Ascending aorta (tissue), 2 donors: ENCODE measurements at places on chromosomes 12 and 14.

GRCh38 chr14:58771016-58771415 lies 133.3 kb downstream of the DACT1 start:
- no peak for DNase-seq
- H3K27ac ChIP-seq = no peak overlapping the region
- H3K4me3 ChIP-seq = no peak overlapping the region
- H3K36me3 ChIP-seq = no peaks in the 10 kb centered on the region
- H3K27me3 ChIP-seq = no peaks in the 10 kb centered on the region

DNA sequence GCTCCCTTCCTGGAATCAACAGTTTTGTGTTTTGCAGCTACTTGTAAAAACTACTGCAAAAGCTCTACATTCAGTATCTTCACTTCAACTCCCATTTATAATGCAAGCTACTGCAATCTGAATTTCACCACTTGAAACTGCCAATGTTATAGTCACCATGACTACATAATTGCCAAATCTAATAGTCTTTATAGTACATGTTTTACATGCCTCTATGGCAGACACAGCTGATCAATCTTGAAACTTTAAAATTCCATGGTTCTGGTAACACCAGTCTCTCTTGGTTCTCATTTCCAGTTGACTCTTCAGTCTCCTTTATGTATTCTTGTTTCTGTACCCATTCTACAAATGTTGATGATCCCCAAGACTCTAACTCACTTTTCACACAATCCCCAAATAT lies 185.9 kb downstream of the MED13L start:
- H3K4me1 ChIP-seq = no peaks in the 10 kb centered on the region
- H3K36me3 ChIP-seq = no peaks in the 10 kb centered on the region
- no peak overlapping the region for H3K27ac ChIP-seq
- no peak for DNase-seq

- H3K27ac ChIP-seq = no peak overlapping the region
- no peaks in the 10 kb centered on the region for H3K36me3 ChIP-seq
- DNase-seq = no peak
- no peaks in the 10 kb centered on the region for H3K27me3 ChIP-seq
- no peak overlapping the region for H3K4me3 ChIP-seq
- H3K4me1 ChIP-seq = no peaks in the 10 kb centered on the region
Observed at GRCh38 chr12:69720750-69721149, 17.9 kb upstream of the RAB3IP start.

- no peak overlapping the region for H3K4me3 ChIP-seq
- H3K27me3 ChIP-seq = no peaks in the 10 kb centered on the region
- no peaks in the 10 kb centered on the region for H3K4me1 ChIP-seq
- no peaks in the 10 kb centered on the region for H3K36me3 ChIP-seq
- no peak overlapping the region for H3K27ac ChIP-seq
- no peak for DNase-seq
Observed at GRCh38 chr14:101177301-101177971, 273.9 kb upstream of the RTL1 start.

GRCh38 chr12:109946505-109946904 lies 46.4 kb downstream of the TCHP start:
- H3K27me3 ChIP-seq = no peaks in the 10 kb centered on the region
- peaks cover 5% of the 10 kb centered on the region for H3K4me1 ChIP-seq
- no peak for DNase-seq
- peaks cover 9% of the 10 kb centered on the region for H3K36me3 ChIP-seq
- no peak overlapping the region for H3K4me3 ChIP-seq

GRCh38 chr14:75628816-75629215 lies 31.9 kb downstream of the ERG28 start:
- H3K36me3 ChIP-seq = no peaks in the 10 kb centered on the region
- no peaks in the 10 kb centered on the region for H3K27me3 ChIP-seq
- no peak overlapping the region for H3K27ac ChIP-seq
- no peak for DNase-seq
- no peaks in the 10 kb centered on the region for H3K4me1 ChIP-seq

GRCh38 chr12:42643881-42644579 lies 54.5 kb upstream of the PRICKLE1 start:
- no peak overlapping the region for H3K4me3 ChIP-seq
- H3K36me3 ChIP-seq = no peaks in the 10 kb centered on the region
- no peaks in the 10 kb centered on the region for H3K4me1 ChIP-seq
- no peak for DNase-seq
- no peaks in the 10 kb centered on the region for H3K27me3 ChIP-seq
- no peak overlapping the region for H3K27ac ChIP-seq

DNA sequence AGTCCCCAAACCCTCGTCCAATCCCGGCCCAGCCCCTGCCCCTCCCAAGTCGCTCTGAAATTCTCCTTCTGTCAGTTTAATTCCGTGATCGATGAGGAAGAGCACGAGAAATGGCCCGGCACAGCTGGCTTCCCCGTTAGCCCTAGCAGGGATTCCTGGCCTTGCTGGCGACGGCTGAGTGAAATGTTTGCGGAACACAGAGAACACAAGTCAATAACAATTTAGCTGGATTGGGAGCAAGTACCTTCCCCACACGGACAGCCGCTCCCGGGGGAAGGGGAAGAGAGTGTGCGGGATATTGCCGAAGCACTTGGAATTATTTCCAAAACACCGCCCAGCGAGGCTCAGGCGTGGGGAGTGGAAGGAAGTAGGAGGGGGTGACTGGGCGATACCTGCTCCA lies 134.6 kb downstream of the RBM19 start:
- H3K36me3 ChIP-seq = no peaks in the 10 kb centered on the region
- no peak for DNase-seq
- no peaks in the 10 kb centered on the region for H3K27me3 ChIP-seq
- no peak overlapping the region for H3K4me3 ChIP-seq
- no peak overlapping the region for H3K27ac ChIP-seq

GRCh38 chr12:87405918-87406317 lies 623.3 kb downstream of the C12orf50 start:
- H3K4me1 ChIP-seq = no peaks in the 10 kb centered on the region
- no peak overlapping the region for H3K27ac ChIP-seq
- no peaks in the 10 kb centered on the region for H3K27me3 ChIP-seq
- no peak for DNase-seq
- no peaks in the 10 kb centered on the region for H3K36me3 ChIP-seq
- no peak overlapping the region for H3K4me3 ChIP-seq

DNA sequence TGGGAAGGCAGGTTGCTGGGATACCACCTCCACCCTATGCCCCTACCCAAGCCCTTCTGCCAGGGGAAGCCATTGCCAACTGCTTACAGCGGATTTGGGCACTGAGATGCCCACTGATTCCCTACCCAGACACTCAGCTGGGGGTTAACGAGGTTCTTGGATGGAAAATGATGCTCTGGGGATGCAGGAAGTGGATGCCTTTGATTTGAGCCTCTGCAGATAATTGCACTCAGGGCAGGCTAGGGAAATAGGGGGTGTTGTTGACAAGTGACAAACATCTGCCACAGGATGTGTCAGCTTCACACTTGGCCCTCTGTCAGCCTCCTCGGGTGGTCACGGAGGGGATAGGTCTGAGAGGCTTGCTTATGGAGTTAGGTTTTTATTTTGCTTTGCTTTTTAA lies 57.4 kb downstream of the RPH3A start:
- no peaks in the 10 kb centered on the region for H3K4me1 ChIP-seq
- H3K4me3 ChIP-seq = no peak overlapping the region
- H3K36me3 ChIP-seq = no peaks in the 10 kb centered on the region

- peaks cover 15% of the 10 kb centered on the region for H3K4me1 ChIP-seq
- no peak for DNase-seq
- H3K27me3 ChIP-seq = no peaks in the 10 kb centered on the region
- no peaks in the 10 kb centered on the region for H3K36me3 ChIP-seq
- peak overlapping the region; percentile 85 for H3K4me3 ChIP-seq
Observed at GRCh38 chr12:45216983-45217485, 1.1 kb downstream of the ANO6 start.

DNA sequence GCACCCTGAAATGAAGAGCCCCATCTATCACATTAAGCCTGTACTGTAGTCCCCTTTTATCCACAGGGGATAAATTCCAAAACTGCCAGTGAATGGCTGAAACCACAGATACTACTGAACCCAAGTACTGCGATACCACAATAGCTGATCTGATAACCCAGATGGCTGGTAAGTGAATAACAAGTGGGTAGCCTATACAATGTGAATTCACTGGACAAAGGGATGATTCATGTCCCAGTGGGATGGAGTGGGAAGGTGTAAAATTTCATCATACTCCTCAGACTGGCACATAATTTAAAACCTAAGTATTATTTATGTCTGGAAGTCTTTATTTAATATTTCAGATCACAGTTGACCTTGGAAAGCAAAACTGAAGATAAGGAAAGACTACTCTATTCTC lies 201.3 kb downstream of the GPHN start:
- no peak overlapping the region for H3K4me3 ChIP-seq
- H3K36me3 ChIP-seq = no peaks in the 10 kb centered on the region
- H3K27me3 ChIP-seq = no peaks in the 10 kb centered on the region
- DNase-seq = no peak
- no peaks in the 10 kb centered on the region for H3K4me1 ChIP-seq
- no peak overlapping the region for H3K27ac ChIP-seq

- no peak for DNase-seq
- peaks cover 86% of the 10 kb centered on the region for H3K36me3 ChIP-seq
- no peak overlapping the region for H3K4me3 ChIP-seq
- H3K27me3 ChIP-seq = no peaks in the 10 kb centered on the region
- H3K4me1 ChIP-seq = no peaks in the 10 kb centered on the region
Observed at GRCh38 chr12:14482886-14483285, 84.8 kb downstream of the PLBD1 start.

- DNase-seq = no peak
- no peak overlapping the region for H3K4me3 ChIP-seq
- no peaks in the 10 kb centered on the region for H3K27me3 ChIP-seq
- no peaks in the 10 kb centered on the region for H3K36me3 ChIP-seq
- no peak overlapping the region for H3K27ac ChIP-seq
Observed at GRCh38 chr12:27206801-27207502, 37.1 kb upstream of the STK38L start.

- no peaks in the 10 kb centered on the region for H3K27me3 ChIP-seq
- H3K4me1 ChIP-seq = no peaks in the 10 kb centered on the region
- peak overlapping the region; percentile 57 for H3K4me3 ChIP-seq
- no peak overlapping the region for H3K27ac ChIP-seq
- H3K36me3 ChIP-seq = no peaks in the 10 kb centered on the region
- no peak for DNase-seq
Observed at GRCh38 chr12:127145241-127145928, 1121.6 kb upstream of the TMEM132C start.

GRCh38 chr14:35553808-35554207 lies 19.8 kb downstream of the INSM2 start:
- no peak overlapping the region for H3K27ac ChIP-seq
- H3K36me3 ChIP-seq = no peaks in the 10 kb centered on the region
- DNase-seq = no peak

DNA sequence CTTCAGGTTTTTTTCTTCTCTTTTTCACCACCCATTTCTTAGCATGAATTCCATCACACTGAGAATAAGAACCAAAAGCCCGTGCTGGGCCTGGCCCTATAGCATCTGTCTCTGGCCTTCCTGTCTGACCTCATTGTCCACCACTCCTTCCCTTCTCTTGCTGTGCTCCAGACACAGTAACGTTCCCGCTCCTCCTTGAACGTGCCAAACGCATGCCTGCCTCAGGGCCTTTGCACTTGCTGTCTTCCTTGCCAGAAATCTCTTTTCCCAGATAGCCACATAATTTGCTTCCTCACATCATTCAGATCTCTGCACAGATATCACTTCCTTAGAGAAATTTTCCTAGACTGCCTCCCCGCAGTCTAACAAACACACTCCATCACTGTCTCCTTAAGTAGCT lies 119.6 kb upstream of the CPSF6 start:
- H3K27me3 ChIP-seq = no peaks in the 10 kb centered on the region
- no peaks in the 10 kb centered on the region for H3K36me3 ChIP-seq
- no peak overlapping the region for H3K4me3 ChIP-seq
- no peaks in the 10 kb centered on the region for H3K4me1 ChIP-seq

- no peaks in the 10 kb centered on the region for H3K27me3 ChIP-seq
- H3K4me3 ChIP-seq = no peak overlapping the region
- no peaks in the 10 kb centered on the region for H3K4me1 ChIP-seq
- no peak overlapping the region for H3K27ac ChIP-seq
- no peak for DNase-seq
Observed at GRCh38 chr12:86139671-86140070, 116.5 kb downstream of the MGAT4C start.

DNA sequence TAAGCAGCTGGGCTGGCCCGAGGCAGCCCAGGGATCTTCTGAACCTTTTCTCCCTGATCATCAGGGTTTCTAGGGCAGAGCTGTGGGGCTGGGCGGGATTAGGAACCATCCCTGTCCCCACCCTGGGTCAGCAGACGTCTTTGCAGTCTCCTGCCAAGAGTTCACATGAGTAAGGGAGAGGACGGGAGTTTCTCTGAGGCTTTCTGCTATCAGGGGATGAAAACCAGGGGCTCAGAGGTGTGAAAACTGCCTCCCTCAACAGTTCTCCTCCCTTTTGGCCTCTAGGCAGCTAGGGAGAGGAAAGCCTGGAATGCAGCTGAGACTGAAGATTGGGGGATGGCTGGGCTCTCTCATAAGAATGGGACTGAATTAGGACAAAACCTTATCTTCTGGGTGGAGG lies 7.9 kb downstream of the ZNF385A start:
- no peak overlapping the region for H3K4me3 ChIP-seq
- peaks cover 8% of the 10 kb centered on the region for H3K4me1 ChIP-seq
- DNase-seq = no peak
- peaks cover 8% of the 10 kb centered on the region for H3K36me3 ChIP-seq
- no peak overlapping the region for H3K27ac ChIP-seq

GRCh38 chr12:115456946-115457689 lies 773.1 kb upstream of the TBX3 start:
- no peak overlapping the region for H3K27ac ChIP-seq
- no peaks in the 10 kb centered on the region for H3K27me3 ChIP-seq
- no peaks in the 10 kb centered on the region for H3K4me1 ChIP-seq
- no peak overlapping the region for H3K4me3 ChIP-seq

DNA sequence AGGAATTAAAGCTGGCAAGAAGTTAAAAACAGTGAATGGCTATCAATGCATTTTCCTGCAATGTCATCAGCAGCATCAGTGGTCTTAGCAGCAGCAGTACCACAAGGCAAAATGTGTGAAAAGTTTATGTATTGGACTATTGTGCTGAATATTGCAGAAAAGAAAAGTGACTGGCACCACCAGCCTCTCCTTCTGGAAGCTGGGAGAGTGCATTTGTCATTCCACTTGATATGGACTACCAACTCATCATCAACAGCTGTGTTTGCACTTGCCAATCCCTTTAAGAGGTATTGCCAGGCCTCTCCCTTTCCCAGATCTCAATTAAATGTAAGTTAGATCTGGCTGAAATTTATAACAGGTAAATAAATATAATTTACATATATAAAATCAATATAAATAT lies 151.0 kb upstream of the GZMB start:
- H3K36me3 ChIP-seq = no peaks in the 10 kb centered on the region
- H3K27ac ChIP-seq = no peak overlapping the region
- no peaks in the 10 kb centered on the region for H3K27me3 ChIP-seq
- no peaks in the 10 kb centered on the region for H3K4me1 ChIP-seq
- DNase-seq = no peak

DNA sequence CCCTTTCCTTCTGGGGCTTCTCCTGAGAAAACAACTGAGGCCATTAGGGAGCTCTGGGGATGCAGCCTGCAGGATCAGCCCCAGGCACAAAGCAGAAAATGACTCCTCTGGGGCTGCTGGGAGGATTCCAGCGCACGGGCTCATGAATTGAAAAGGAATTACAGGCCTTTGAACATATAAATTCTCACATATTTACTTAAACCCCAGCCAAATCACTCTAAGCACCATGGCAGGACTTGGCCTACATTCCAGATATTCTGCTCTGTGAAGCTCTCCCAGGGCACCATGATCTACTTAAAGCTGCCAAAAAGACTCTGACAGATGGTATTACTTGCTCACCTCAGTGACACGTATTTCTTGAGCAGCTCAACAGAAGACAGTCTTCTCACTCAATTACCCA lies 87.2 kb downstream of the ZFC3H1 start:
- no peak for DNase-seq
- no peaks in the 10 kb centered on the region for H3K36me3 ChIP-seq
- no peaks in the 10 kb centered on the region for H3K4me1 ChIP-seq
- no peak overlapping the region for H3K27ac ChIP-seq
